ENCODE measurements at places on chromosomes 12 and 14.

GRCh38 chr12:3651585-3652424 lies 101.1 kb downstream of the CRACR2A start:
- no peak for DNase-seq

- DNase-seq: no peak
Observed at GRCh38 chr12:68163560-68164081, 4.1 kb upstream of the IFNG start.

- DNase-seq: no peak
Observed at GRCh38 chr14:34993426-34993825, 10.6 kb downstream of the SRP54 start.

DNA sequence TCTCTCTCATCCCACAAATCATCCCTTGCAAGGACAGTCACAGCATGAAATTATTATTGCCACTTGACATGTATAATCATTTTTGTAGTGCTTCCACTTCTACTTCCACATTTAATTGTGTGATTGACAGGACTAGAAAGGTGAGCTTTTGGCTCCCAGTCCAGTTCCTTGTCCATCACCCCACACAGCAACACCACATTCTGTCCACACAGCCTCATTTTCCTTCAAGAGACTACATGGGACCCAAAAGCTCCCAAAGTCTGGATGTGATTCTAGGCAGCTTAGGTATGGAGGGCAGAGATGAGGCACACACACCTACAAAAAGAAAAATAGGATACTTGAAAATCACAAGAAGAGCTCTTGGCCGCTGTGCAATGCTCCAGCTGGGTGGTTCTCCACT lies 366.3 kb downstream of the DPF3 start:
- no peak for DNase-seq

DNA sequence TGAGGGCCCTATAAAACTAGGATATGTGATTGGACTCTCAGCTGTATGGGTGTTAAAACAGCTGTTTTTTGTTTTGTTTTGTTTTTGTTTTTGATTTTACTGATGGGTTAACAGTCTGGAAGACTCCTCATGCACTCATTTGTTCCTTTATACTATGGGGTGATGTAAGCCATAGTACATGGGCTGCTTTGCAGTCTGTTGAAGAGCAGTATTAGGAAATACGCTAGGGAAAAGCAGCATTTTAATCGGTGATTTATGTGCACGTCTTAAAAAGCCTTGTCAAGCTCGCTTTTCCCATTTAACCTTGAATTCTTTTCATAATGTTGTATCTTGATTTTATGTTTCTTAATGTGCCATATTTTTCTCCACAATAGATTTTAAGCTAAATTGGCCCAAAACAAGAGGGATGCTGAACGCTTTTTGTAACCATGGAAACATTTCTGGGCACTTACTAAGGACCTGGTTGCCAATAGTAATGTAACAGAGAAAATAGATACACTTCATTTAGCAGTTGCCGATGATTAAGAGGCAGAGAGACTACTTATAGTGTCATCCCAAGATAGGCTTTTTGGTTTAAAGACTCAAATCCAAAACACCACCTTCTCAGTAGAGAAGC lies 244.0 kb downstream of the SNAPC1 start:
- no peak for DNase-seq

Data from omental fat pad (tissue), 4 donors.